ENCODE measurements at places on chromosomes 3 and 15.

GRCh38 chr3:39754549-39754948 lies 54.9 kb upstream of the MYRIP start:
- no peak for DNase-seq

DNA sequence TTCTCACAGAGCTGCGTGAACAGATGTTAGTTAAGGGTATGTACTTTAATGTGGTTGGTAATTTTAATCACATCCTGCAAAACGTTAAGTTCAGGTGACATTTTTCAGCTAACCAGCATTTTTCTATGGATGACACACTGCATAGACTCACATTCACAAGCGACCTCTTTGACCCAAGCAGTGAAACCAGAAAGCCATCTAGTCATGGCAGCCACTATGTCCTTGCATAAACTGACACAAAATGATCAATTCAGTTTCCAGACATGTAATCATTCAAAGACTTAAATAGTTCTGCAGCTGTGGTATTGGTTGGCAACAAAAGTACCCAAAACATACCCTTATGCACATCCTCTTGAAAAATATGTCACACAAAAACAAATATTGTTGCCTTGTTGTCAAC lies 7.4 kb upstream of the CAPN7 start:
- DNase-seq, result no peak

DNA sequence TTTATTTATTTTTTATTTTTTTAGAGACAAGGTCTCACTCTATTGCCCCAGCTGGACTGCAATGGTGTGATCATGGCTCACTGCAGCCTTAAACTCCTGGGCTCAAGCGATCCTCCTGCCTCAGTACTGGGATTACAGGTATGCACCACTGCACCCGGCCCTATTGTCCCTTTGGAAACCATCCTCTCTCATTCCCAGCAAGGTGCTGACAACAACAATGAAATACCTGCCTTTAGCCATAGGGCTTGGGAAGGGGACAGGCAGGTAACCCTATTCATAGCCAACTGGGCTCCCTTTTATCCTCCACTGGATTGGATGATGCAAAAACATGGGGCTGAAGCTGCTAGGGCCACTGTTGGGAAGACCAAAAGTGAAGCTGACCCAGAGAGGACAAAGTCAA lies 43.1 kb downstream of the SCAP start:
- no peak for DNase-seq

- no peak for DNase-seq
These were observed 25.6 kb upstream of the NR2E3 start for GRCh38 chr15:71784719-71785118.

DNA sequence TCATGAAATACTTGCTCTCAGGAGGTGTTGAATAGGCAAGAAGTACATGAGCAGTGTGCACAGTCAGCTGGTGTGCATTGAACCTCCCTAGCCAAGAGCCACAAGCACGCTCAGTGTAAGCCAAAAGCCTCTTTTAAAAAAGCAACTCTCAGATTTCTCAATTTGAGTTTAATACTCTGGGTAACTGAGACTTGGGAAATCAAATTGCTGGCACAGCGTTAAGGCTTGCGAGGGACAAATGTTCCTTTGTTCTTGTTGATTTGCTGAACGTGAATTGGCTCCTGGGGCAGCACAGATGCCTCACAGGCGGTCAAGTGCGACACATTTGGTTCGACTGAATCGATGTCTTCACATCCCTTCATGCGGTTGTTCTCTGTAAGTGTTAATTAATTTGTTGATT lies at the start of gene FAM240A:
Gene FAM240A (plus strand): TSS at position 202 of the 400 bp plus-strand sequence. CDS start 159 bp downstream, at position 361.
- no peak for DNase-seq

- no peak for DNase-seq
These were observed 319 bp upstream of the TP63 start for GRCh38 chr3:189630767-189631372.

DNA sequence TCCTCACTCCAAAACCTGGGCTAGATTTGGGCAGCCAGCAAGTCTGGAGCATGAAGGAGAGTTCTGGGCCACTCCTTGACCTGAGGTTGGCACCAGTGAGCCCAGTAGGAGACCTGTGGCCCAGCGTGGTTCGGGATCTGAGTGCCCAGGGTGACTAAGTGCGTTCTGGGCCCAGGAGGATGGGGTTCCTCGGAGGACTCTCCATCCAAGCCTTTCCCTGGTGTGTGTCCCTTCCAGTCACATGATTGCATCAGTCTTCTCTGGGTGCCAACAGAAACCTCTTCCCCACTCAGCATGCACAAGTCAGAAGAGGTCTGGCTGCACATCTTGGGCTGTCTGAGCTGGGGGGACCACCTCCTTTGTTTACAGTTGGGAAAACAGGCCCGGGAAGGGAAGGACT lies 14.9 kb downstream of the TMEM43 start:
- no peak for DNase-seq

All from brain pericyte (primary cell).